ENCODE measurements at places on chromosomes 1 and 21. TPM values are rescaled to one million over a fixed set of nuclear protein-coding genes. Genes with fewer than 3 reads are reported as not detected.

The TXLNA gene
- 17.7 TPM for polyA plus RNA-seq

The NEGR1 gene
- 3.3 TPM for polyA plus RNA-seq

DNA sequence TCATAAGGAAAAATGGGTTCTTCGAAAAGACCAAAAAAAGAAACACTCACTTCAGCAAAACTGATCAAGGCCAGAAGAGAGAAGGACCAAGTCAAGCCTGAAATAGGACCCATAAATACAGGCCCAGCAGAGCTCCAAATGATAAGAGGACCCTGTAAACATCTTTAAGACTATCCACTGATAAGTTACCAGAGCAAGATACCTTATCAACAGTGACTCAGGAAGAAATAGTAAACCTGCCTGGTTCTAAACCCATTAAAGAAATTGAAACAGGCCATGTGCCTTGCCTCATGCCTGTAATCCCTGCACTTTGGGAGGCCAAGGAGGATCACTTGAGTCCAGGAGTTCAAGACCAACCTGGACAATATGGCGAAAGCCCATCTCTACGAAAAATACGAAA is 81.8 kb upstream of the ERRFI1 start:
- DNase-seq = no peak
- no peak overlapping the region for H3K27ac ChIP-seq
- no peaks in the 10 kb centered on the region for H3K27me3 ChIP-seq
- no peaks in the 10 kb centered on the region for H3K4me1 ChIP-seq

DNA sequence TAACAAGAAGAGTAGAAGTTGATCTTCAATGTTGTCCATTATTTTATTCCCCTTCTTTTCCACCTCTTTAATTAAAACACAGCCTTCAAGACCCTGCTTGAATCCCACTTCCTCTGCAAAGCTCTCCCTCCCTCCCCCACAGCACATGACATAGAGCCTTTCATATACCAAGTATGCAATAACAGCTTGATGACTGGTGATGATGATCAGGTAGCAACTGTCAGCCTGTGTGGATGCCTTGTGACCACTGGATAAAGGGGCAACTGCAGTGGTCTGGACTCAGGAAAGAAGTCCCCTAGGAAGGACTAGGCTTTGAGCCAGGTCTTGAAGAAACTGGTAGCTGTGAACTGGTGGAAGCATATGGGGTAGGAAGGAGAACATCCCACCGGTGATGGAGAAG is 53.8 kb upstream of the PRDX6 start:
- no peak overlapping the region for H3K27ac ChIP-seq
- H3K4me1 ChIP-seq = peaks cover 2% of the 10 kb centered on the region
- no peaks in the 10 kb centered on the region for H3K36me3 ChIP-seq

GRCh38 chr1:77027847-77028246 is 160.6 kb downstream of the ST6GALNAC5 start:
- DNase-seq = no peak
- H3K27ac ChIP-seq = no peak overlapping the region
- no peaks in the 10 kb centered on the region for H3K4me1 ChIP-seq
- H3K27me3 ChIP-seq = no peaks in the 10 kb centered on the region
- no peak overlapping the region for H3K4me3 ChIP-seq

The UBXN10 gene
- 0.50 TPM for polyA plus RNA-seq

- H3K4me3 ChIP-seq = no peak overlapping the region
- no peaks in the 10 kb centered on the region for H3K4me1 ChIP-seq
These were observed 138.6 kb upstream of the CAMK1G start for GRCh38 chr1:209444961-209445360.

The TMEM269 gene
- polyA plus RNA-seq = 0.32 TPM

GRCh38 chr1:167518331-167518700 is at the start of gene CD247:
TSS of gene CD247 (minus strand) at chr1:167518529. CDS start at chr1:167518465, 64 bp downstream.
- peaks cover 21% of the 10 kb centered on the region for H3K4me1 ChIP-seq
- H3K36me3 ChIP-seq = peaks cover 21% of the 10 kb centered on the region
- H3K4me3 ChIP-seq = peak within 1 kb of the TSS; percentile 78
- H3K27me3 ChIP-seq = no peaks in the 10 kb centered on the region

- no peak overlapping the region for H3K27ac ChIP-seq
- H3K27me3 ChIP-seq = no peaks in the 10 kb centered on the region
- no peaks in the 10 kb centered on the region for H3K4me1 ChIP-seq
- H3K4me3 ChIP-seq = no peak overlapping the region
- no peaks in the 10 kb centered on the region for H3K36me3 ChIP-seq
These were observed 320.5 kb upstream of the NR5A2 start for GRCh38 chr1:199706826-199707606.

The TBX19 gene
- polyA plus RNA-seq = 2.1 TPM

The HSD3B2 gene
- 0.80 TPM for polyA plus RNA-seq
